ENCODE measurements at places on chromosomes 3 and 15. TPM values are rescaled to one million over a fixed set of nuclear protein-coding genes. Genes with fewer than 3 reads are reported as not detected.
A peak's percentile ranks its signal among the peaks of the same experiment; 100 is the strongest.

GALNT15 gene
- total RNA-seq: not detected

DNA sequence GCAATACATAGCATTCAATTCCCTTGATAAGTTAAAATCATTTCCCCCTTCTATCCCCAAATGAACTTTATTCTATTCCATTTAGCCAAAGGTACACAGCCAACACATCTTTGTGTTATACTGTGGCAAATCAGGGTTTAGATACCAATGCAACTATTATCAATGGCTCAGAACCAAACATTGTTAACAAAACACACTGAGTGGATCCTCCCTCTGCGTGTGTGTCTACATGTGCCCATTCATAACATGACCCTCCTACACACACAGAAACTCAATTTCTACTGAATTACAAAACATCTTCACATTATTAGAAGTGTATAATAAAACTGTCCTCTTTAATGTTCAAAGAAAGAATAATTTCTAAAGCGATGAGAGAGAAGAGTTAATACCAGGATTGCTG lies 1.3 kb downstream of the TTBK2 start:
- no peak for DNase-seq

GRCh38 chr3:173004681-173005080 lies 136.4 kb downstream of the SPATA16 start:
- DNase-seq: no peak

GRCh38 chr3:113275583-113275928 lies 64.2 kb downstream of the BOC start:
- no peak for DNase-seq

DNA sequence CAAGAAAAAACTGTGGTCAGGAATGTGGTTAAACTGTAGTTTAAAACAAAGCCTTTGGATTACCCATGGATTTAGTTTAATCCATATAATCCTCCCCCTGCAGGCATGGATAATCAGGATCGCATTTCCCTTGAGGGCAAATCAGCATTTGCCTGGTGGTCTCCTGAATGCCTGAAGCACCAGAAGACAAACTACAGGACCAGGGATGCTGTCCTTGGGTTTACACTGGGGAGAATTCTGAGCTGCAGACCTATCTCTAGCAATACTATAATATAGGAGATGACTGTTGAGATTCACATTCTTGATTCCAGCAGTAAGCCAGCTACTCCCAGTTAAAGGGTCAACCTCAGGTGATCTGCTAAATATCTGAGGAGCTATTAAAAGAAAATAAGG lies 10.6 kb downstream of the PIK3CB start:
- peak; percentile 60 for DNase-seq

GRCh38 chr3:43014956-43015355 lies 35.8 kb downstream of the GASK1A start:
- no peak for DNase-seq

SAMMSON gene
- 0.78 TPM for total RNA-seq

DNA sequence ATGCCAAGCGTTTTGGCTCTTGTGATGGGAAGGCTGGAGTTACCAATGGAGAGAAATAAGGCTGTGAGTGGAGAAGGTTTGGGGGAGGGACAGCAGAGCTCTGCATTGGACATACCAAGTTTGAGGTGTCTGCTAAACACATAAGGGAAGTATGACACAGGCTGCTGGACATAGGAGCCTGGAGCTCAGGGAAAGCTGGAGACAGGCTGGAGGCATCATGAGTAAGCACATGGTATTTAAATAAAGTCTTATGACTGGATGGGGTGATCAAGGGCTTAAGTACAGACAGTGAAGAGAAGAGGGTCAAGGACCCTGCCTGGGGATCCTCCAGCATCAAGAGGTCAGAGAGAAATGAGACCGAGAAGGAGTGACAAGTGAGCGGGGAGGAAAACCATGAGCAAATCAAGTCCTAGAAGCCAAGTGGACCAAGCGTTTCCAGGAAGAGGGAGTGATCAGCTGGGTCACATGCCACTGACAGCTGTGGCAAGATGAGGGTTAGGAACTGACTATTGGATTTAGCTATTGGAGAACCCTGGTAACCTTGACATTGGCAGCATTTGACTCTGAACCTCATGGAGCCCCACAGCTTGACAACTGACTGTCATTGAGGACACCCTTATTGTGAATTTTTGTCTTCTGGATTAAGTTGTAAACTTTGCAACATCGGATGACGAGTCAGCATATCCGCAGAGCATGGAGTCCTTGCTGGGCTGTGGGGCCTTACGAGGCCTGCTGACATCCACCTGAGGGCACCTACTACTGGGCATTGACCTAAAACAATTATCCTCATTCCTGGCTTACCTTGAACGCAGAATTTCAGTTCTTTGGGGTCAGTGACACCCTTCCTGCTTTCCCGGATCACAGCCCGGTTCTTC lies 78.7 kb upstream of the ETV5 start:
- DNase-seq: no peak

DNA sequence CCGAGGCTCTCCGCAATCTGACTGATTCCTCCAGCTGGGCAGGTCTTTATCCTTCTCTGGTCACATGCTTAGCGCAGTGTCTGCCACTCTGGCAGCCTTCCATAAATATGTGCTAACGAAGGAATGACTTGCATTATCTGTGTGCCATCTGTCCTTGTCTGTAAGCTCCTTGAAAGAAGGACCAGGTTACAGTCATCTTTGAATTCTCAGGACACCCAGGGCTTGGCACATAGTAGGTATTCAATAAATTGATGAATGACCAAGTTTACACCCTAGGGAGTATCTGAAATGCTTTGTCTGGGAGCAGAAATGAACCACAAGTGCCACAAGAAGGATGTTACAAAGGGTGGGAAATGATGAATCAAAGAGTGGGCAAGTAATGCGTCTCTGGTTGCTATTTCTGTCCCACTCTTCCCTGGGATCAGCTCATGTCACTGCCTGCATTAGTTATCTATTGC lies 16.5 kb upstream of the FAM3D start:
- DNase-seq: no peak

- no peak for DNase-seq
Measured at GRCh38 chr15:49964061-49964460, 155.0 kb downstream of the ATP8B4 start.

- DNase-seq: no peak
Measured at GRCh38 chr3:149977386-149977785, 6.7 kb upstream of the PFN2 start.

- DNase-seq: peak; percentile 46
Measured at GRCh38 chr3:58414538-58415197, 19.0 kb downstream of the PDHB start.

GRCh38 chr3:1700650-1701049 lies 398.0 kb upstream of the CNTN4 start:
- DNase-seq: no peak

TMEM207 gene
- not detected for total RNA-seq

GRCh38 chr15:41870689-41871081 lies 23.2 kb downstream of the SPTBN5 start:
- DNase-seq: no peak

SLCO3A1 gene
- 23.4 TPM for total RNA-seq

HTR3E gene
- not detected for total RNA-seq

- DNase-seq: no peak
Measured at GRCh38 chr3:119408243-119408950, 55.0 kb downstream of the TMEM39A start.

- no peak for DNase-seq
Measured at GRCh38 chr15:90789462-90789861, 72.3 kb downstream of the BLM start.

SEMA7A gene
- total RNA-seq: 0.96 TPM

GRCh38 chr3:55488398-55489055 lies 1.4 kb upstream of the WNT5A start:
- DNase-seq: peak; percentile 63

DNA sequence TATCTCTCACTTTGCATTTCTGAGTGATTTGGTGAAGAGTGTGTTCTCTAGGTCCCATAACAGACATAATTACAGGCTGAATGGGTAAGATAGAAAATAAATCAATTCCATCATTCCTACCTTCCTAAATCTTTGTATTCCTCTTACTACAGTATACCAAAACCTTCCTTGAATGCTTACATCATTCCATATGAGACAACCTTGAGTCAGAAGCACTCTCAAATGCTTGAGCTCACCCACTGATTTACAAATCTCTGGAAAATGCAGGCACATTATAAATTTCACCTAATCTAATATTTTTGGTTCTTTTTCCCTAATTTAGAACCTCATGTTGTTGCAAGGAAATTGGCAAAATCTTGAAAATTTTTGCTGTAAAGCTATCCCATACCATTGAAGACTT lies 239.1 kb downstream of the CBLB start:
- DNase-seq: no peak

KCNMB2 gene
- total RNA-seq: not detected

DNA sequence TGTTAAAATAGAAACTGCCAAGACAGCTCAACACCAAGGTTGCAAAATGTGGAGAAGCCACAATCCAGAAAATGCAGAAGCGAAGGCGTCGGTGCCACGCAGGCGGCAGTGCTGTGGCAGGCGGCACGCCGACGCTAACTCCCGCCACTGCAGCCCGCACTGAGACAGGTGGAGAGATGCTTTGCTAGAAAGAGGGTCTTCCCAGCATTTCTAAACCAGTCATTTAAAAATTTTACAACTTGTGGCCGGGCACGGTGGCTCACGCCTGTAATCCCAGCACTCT lies 23.2 kb downstream of the CYFIP1 start:
- DNase-seq: no peak
